ENCODE measurements at places on chromosomes 5 and 9. TPM values are rescaled to one million over a fixed set of nuclear protein-coding genes. Genes with fewer than 3 reads are reported as not detected.

DNA sequence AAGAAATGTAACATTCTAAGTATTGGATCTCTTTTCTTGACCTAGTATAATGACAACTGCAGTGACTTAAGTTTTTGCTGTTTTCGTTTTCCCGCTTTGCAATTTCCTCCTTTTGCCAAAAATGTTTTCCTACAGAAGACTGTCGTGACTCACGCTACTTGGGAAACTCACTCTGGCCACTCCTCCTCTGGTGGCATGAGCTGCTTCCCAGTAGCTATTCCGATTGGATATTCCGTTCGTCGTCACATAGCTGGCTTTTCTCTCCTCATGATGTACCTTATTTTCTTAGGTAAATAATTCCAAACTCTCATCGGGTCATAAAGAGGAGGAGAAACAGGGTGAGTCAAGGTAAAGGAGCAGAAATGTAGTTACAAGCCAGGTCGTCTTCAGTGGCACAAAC lies 64.9 kb downstream of the GOLPH3 start:
- H3K27me3 ChIP-seq: no peaks in the 10 kb centered on the region
- H3K4me1 ChIP-seq: no peaks in the 10 kb centered on the region
- H3K4me3 ChIP-seq: no peak overlapping the region
- no peak overlapping the region for H3K27ac ChIP-seq

GRCh38 chr5:152593388-152593787 lies 188.3 kb upstream of the NMUR2 start:
- no peaks in the 10 kb centered on the region for H3K4me1 ChIP-seq
- no peaks in the 10 kb centered on the region for H3K27me3 ChIP-seq
- no peak overlapping the region for H3K4me3 ChIP-seq
- H3K36me3 ChIP-seq: no peaks in the 10 kb centered on the region

DNA sequence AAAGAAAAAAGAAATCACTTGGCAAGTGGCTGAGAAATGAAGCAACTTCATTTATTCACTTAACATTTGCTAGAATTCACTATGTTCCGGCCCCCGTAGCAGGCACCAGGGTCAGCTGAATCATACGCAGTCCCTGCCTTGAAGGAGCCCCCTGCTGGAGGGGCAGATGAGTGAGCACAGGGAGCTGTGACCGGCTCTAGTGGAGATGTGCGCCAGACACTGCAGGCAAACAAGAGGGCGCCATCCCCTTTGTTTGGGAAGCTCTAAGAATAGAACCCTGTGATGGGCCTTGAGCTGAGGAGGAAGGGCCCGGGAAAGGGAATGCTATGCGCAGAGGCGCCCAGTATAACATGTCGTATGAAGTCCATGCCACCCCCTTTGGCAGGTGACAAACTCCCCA lies 20.2 kb upstream of the RPL26L1 start:
- no peaks in the 10 kb centered on the region for H3K36me3 ChIP-seq
- H3K4me1 ChIP-seq: no peaks in the 10 kb centered on the region
- H3K27me3 ChIP-seq: no peaks in the 10 kb centered on the region
- H3K4me3 ChIP-seq: no peak overlapping the region

DNA sequence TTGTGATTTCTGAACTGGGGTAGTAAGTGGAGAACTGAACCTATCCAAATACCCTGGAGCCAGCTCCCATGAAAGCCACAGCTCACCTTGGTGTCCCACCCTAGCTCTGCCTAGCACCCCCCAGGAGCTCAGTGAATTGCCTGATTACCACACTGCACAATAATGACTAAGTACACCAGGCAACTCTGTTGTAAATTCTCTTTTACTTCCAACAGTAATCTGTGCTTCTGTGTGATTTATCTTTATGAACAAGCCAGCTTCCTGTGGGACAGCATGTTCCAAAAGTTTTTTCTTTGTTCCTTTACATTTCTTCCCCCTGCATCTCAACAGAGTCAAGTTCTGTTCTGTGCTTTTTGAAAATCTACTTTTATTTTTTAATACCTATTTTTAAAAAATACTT lies 22.1 kb upstream of the GRPEL2 start:
- peaks cover 9% of the 10 kb centered on the region for H3K4me1 ChIP-seq
- no peak overlapping the region for H3K27ac ChIP-seq
- H3K4me3 ChIP-seq: no peak overlapping the region
- DNase-seq: no peak
- no peaks in the 10 kb centered on the region for H3K27me3 ChIP-seq

DNA sequence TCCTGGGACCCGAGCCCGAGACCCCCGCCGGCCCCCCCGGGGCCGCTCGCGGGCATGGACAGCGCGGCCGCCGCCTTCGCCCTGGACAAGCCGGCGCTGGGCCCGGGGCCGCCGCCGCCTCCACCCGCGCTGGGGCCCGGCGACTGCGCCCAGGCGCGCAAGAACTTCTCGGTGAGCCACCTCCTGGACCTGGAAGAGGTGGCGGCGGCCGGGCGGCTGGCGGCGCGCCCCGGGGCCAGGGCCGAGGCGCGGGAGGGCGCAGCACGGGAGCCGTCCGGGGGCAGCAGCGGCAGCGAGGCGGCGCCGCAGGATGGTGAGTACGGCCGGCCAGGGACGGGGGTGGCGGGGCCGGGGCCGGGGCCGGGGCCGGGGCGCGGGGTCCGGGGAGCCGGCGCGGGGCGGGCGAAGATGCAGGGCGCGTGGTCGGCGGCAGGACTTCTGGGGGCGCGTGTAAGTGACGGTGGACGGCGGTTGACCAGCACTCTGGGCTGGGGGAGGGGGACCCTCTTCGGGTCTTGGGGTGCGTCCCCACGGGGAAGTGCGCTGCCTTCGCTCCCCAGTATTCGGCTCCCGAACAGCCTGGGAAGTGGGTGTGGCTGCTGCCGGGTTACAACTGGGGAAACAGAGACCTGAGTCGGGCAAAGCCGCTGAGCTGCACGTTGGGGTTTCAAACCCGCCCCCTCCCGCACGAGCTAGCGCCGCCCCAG lies 520 bp downstream of the PRRX2 start:
- no peaks in the 10 kb centered on the region for H3K36me3 ChIP-seq
- H3K27me3 ChIP-seq: no peaks in the 10 kb centered on the region
- H3K27ac ChIP-seq: no peak overlapping the region
- H3K4me1 ChIP-seq: no peaks in the 10 kb centered on the region
- H3K4me3 ChIP-seq: peak overlapping the region; percentile 30

GRCh38 chr9:14247577-14247976 lies 66.4 kb downstream of the NFIB start:
- H3K4me3 ChIP-seq: no peak overlapping the region
- no peak for DNase-seq
- no peak overlapping the region for H3K27ac ChIP-seq
- no peaks in the 10 kb centered on the region for H3K36me3 ChIP-seq

Gene PBX3
- 8.9 TPM for polyA plus RNA-seq

DNA sequence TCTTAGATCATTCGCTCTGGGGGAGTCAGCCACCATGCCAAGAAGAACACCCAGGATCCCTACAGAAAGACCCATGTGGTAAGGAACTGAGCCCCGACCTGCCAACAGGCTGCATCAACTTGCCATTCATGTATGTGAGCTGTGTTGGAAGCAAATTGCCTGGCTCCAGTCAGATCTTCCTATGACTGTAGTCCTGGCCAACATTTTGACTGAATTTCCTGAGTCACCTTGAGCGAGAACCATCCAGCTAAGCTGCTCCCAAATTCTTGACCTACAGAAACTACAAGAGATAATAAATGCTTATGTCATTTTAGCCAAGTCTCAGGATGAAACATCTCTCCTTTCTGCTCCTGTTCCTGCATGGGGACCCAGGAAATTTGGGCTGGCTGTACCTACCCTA lies 40.0 kb upstream of the SLC44A1 start:
- no peaks in the 10 kb centered on the region for H3K36me3 ChIP-seq
- no peaks in the 10 kb centered on the region for H3K27me3 ChIP-seq
- no peak for DNase-seq
- H3K4me1 ChIP-seq: no peaks in the 10 kb centered on the region
- H3K4me3 ChIP-seq: no peak overlapping the region
- no peak overlapping the region for H3K27ac ChIP-seq

DNA sequence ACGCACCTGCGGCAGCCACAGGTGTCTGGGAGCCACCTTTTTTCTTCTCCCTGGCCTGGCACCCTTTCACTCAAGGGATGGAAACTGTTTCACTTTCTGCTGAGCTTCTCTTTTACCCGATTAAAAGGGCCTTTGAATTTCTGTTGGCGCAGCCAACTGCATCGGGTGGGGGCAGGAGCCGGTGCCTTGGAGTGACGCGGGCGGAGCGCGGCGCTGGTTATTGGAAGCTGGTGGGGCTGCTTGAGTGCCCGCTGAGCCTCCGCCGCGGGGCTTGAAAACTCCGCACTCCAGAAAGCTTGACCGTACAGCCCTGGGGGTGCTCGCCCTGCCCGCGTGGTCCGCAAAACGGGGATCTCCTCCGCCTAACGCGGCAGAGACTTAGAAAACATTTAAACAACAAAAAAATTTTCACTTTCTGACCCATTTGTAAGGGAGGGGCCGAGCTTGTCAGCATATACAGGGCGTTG lies 52.0 kb upstream of the TJP2 start:
- peak overlapping the region; percentile 95 for H3K27ac ChIP-seq
- H3K4me1 ChIP-seq: peaks cover 8% of the 10 kb centered on the region
- no peaks in the 10 kb centered on the region for H3K27me3 ChIP-seq
- peak; percentile 76 for DNase-seq
- H3K4me3 ChIP-seq: peak overlapping the region; percentile 87

Gene GABRA6
- polyA plus RNA-seq: not detected
